ENCODE measurements at places on chromosomes 16 and 17.

DNA sequence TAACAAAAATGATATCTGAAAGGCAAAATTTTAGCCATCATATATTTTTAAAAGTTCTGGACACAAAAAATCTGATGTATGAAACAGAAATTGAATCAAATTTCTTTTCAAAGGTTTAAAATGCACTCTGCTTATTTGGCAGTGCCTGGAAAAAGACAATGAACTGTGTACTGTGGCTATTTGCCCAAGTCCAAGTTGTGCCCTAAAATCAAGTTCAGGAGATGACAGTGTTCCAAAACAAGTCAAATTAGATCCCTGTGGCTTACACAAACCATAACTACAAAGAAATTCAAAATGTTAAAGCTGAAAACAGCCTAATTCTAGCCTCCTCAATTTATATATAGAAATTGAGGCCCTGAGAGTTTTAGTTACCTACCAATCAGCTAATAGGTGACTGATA lies 25.6 kb downstream of the CMC2 start:
- DNase-seq, result no peak

DNA sequence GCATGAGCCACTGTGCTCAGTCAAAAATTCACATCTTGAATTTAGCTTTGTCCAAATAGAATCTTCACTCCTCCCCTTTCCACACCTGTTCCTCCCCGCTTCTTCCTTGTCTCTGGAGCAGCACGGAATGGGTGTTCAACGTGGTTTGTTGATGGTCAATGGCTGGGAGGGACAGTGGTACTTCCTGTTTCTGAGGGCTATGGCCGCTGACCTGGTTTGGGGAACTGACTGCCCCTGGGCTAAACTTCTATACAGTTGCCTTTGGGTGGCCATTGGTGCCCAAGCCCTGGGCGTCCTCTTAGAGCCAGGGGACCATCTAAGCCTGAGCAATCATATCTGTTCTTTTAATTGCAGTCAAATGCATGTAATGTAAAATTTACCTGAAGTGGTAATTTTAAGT lies 19.1 kb upstream of the WFIKKN2 start:
- no peak for DNase-seq

GRCh38 chr16:26015776-26016175 lies 324.0 kb downstream of the HS3ST4 start:
- DNase-seq, result no peak

DNA sequence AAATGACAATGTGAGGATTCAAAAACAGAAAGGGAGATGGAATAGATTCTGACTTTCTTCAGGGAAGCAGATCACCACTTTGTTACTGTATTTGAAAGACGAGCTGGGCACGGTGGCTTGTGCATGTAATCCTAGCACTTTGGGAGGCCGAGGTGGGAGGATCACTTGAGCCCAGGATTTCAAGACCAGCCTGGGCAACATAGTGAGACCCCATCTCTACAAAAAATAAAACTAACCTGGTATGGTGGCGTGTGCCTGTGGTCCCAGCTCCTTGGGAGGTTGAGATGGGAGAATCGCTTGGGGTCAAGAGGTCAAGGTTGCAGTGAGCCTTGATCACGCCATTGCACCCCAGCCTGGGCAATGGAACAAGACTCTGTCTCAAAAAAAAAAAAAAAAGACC lies 34.0 kb downstream of the PIGL start:
- DNase-seq, result no peak

DNA sequence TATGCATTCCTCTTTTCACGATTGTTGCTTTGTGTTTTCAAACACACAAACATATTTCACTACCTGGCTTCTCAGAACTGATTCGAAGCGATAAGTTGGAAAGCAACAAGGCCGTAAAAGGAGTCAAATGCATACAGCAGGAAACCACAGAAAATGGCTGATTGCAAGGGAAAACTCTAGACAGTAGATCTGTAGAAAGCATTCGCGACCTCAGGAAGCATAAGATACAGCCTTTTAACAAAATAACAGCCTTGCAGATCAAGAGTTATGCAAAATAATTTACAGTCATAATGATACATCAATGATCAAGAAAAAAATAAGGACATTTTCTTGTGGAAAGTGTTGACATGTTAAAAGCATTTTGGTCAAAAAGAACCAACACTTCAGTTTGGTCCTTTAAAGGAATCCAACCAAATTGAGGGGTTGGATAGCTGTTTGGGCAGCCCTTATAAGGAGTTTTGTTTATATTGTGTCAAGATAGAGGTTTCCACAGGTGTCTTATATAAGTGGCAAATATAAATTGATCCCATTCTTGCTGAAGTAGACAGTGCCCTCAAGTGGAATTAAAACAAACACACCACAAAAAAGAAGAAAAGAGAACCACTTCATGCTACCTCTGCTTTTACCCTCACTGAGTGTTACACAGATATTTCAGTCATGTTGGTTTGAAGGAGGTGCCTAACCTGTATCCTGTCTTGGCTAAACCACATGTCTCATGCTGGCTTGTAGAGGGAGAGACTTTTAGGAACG lies 5.5 kb downstream of the CYLD start:
- DNase-seq, result no peak

DNA sequence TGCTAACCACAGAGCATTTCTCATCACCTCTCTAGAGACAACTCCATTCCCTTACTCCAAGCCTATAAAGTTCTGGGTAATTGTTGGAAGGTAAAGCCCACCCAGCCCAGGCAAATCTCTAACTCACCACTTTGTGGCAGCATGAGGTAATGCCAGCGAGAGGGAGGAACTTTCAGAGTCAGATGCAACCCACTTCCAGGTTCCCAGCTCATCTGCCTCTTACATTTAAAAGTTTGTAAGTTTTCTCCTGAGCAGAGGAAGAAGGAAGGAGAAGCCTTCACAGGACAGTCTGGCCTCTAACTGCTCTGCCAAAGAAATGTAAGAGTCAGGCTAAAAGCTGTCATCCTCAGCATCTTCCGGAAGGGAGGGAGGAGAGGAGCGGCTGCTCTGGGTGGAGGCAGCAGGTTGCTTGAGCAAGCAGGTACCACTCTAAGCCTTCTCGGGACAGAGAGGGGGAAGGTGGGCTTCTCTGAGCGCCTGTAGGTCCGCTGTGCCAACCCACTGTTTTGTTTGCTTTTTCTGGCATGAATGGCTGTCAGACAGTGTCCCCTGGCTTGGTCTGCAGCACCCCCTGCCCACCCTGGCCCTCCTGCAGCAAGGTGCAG lies 1.0 kb downstream of the ZNF319 start:
- DNase-seq, result no peak

- DNase-seq, result no peak
These were observed 215.9 kb upstream of the GSE1 start for GRCh38 chr16:85396879-85397871.

- DNase-seq, result no peak
These were observed 53.8 kb downstream of the CEP112 start for GRCh38 chr17:66138120-66138519.

- no peak for DNase-seq
These were observed 24.4 kb downstream of the ABCC12 start for GRCh38 chr16:48131201-48131935.

DNA sequence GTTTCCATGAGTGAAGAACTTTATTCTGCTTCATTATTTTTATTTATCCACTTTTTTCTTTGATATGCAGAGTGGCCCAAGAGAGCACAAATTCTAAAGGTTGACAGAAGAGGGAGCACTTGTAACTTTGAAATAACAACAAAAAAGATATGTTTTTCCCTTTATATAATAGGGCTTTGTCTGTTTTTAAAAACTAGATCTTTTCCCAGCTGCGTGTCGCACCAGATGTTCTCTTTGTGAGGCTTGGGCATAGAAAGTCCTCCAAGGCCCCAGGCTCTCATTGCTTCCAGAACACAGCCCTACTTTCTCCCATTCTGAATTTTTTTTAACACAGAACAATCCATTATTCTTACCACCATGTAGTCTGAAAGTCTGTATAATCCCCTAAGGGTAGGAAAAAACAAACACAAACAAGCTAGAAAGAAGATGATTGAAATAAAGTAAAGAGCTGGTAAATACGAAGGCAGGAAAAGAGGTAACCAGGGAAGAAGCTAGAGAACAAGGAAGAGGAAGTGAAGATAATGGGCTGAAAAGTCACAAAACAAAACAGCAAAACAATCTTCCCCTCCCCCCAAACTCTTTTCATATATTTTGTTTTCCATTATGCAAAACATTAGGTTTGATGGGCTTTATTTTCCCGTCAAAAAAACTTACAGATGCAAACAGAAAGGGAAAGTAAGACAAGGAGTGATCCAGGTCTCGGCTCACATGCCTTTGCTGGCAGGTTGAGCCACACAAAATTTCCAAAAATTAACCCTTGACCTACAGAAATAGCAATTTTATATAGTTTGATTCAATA lies 160.4 kb downstream of the ABCA8 start:
- no peak for DNase-seq

DNA sequence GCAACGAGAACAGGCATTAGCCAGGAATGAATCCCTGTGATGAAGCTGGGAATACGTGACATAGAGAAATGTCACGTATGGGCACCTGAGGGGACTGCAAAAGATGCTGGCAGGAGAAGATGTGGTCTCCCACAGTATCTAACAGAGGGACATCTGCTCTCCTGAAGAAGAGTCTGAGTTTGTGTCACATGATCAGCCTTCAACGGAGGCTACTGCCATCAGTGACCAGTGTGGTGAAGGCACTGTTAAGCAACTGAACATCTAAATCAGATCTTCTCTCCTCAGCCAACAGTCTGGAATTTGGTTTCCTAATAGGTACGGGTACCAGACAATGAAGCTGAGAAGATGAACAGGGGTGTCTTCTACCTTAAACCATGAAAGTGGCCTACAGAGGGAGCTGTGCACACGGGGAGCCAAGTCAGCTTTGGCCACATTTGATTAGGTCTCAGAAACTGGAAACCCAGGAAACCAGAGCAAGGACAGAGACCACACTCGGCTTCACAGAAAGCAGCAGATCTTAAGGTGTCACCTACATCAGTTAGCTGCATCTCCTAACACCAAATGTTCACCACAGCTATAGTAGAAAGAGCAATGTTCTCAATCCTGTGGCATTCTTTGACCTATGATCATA lies 41.8 kb downstream of the BRD7 start:
- no peak for DNase-seq

GRCh38 chr17:76683921-76684745 lies 26.6 kb downstream of the MXRA7 start:
- no peak for DNase-seq

- DNase-seq, result no peak
These were observed 19.9 kb upstream of the RSL1D1 start for GRCh38 chr16:11871193-11871592.

DNA sequence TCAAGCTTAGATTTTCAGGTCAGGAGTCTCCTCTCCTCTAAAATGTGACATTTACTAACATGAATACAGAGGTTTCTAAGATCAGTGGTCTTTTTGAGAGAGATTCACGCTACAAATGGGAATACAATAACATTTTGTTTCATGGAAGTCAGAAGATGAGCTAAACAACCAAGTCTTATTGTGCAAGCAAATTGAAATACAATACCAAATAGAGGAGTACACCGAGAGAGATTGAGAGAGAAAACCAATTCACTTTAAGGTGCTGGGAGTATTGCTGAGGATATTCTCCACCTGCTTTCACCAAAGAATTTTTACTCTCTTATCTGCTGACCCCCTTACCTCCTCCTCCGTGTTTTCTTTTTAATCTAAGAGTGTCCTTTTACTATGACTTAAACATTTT lies 11.5 kb downstream of the VEZF1 start:
- no peak for DNase-seq

GRCh38 chr16:53154513-53154912 lies 99.7 kb downstream of the CHD9 start:
- no peak for DNase-seq

DNA sequence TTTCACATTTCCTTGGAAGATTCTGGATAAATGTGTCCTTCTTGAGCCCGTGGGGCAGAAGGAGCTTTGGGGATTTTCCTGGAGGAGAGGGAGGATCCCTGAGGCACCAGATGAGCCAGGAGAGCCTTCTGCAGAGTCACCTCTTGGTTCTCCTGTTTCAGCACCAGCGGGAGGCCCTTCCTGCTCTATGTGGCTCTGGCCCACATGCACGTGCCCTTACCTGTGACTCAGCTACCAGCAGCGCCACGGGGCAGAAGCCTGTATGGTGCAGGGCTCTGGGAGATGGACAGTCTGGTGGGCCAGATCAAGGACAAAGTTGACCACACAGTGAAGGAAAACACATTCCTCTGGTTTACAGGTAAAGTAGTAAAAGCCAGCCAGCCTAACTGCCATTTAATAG lies 77.1 kb downstream of the ARSG start:
- no peak for DNase-seq

DNA sequence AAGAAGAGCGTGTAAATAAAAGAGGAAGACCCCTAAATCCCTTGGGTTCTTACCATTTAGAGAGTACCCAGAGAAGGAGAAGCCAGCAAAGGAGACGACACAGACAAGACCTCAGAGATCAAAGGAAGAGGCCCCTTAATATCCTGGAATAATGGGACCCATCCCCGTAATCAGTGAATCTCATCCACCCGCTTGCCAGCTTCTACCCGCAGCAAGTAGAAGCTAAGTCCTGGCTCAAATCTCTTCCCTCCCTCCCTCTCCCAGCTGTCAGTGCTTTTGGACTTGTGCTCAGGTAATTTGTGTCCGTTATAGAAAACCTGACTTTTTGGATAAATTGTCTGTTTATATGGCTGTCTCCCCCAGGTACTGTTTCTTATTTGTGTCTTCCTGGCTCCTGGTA lies 1.9 kb downstream of the LYRM1 start:
- no peak for DNase-seq

DNA sequence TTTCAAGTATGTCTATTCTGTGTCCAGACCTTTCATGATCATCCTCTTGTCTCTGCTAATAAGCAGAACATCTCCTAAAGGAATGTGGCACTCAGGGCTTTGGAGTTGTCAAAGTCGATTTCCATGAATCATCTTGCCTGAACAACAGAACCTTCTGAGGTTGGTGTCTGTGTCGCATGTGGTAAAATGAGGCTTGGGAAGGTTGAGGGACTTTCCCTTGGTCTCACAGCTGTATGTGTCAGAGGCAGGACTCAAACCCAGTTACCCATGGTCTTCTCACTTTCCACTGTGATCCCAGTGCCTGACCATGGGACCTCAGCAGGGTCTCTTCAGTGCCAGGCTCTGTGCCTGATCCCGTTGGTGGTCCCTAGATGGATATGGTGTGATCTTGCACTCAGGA lies 4.2 kb upstream of the GPRC5B start:
- DNase-seq, result no peak

DNA sequence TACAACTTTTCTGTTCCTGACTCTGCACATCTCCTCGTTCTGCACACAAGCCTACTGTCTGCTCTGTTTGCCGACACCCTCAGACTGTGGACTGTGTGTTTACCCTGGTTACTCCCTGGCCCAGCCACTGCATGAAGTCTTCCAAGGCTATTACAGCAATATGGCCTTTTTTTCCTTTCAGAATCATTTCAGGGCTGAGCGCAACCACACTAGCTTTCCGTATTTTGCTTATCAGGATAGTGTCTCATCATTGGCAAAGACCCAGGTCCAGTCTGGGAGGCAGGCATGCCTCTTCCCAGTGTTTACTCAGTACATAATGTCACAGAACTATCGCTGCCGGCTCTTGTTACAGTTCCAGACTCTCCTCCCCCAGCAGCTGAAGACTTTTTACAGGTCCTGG lies 10.1 kb downstream of the DNAH9 start:
- no peak for DNase-seq

GRCh38 chr17:80068301-80069222 lies 32.1 kb downstream of the CCDC40 start:
- DNase-seq, result no peak
